Left forelimb (tissue), 1 donor: ENCODE measurements at places on chromosomes 5 and 9.

DNA sequence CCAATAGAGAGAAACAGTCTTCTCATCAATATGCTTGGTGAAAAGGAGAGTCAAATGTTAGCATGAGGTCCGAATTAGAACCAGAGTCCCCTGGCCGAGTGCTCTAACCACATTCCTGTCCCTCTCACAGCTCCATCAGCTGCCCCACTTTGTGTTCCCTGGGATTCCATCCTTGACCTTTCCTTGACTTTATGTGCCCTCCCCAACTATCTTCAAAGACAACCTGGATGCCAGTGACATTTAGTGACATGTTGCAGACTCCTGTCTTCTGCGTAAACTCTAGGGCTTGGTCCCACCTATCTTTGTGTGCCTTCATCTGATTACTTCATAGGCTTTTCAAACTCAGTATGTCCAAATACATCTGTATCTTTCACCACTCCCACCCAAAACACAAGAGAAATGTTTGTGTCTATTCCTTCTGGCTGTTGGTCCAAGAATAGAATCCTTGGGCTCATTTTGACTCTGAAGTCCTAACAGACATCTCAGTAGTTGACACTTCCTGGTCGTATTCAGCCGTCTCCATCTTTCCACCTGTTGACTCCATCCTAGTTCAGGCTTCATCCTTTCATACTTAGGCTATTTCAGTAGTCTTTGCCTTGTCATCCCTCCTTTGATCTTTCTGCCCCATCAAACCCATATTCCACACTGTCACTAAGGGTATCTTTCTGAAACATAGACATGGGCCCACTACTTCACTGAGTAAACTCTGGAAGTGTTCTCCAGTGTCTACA is 101.4 kb upstream of the CD180 start:
- no peak for DNase-seq

DNA sequence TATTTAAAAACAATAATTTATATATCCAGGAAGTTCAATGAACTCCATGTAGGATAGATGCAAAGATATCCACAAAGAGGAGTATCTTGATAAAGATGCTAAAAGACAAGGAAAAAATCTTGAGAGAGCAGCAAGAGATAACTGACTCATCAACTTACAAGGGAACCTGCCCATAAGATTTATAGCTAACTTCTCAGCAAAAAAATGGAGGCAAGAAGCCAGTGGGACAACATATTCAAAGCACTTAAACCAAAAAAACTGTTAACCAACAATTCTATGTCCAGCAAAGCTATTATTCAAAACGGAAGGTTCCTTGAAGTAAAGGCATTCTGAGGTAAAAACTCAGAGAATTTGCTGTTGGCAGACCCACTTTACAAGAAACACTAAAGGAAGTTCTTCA is 20.3 kb downstream of the RABGAP1 start:
- no peak for DNase-seq

DNA sequence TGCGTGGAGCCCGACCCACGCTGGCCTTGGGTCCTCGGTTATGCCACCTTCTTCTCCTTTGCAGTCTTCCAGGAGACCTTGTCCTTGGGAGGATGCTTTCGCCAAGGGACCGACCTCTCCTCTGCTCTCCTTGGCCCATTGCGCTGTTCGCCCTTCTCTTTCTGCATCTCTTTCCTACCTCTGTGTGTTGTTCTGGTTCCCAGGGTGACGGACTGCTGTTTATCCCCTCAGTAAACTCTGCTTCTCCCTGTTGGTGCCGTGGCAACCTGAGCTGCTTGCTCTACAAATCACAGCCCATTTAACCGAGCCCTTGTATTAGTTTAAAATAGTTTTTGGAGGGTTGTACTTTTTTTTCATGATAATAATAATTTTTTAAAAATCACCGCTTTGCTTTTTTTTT is 97.9 kb downstream of the DAPK1 start:
- DNase-seq, result no peak

DNA sequence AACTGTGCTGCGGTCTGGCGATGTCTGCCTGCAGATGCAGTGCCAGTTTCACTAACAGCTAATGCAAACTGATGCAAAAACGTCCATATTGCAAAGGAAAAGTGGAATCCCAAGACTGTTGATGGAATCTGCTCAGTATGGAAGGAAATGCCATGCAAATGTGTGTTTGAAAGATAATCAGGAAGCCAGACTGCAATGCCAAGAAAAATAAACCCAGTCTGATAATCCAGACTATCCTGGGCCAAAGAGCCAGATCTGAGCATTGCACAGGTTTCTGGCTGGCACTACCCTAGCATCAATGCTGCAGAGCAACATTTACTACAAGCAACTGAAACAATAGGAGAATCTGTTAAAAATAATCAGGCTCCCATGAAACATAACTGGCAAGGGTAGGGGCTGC is 130.3 kb downstream of the FSTL4 start:
- DNase-seq, result no peak

DNA sequence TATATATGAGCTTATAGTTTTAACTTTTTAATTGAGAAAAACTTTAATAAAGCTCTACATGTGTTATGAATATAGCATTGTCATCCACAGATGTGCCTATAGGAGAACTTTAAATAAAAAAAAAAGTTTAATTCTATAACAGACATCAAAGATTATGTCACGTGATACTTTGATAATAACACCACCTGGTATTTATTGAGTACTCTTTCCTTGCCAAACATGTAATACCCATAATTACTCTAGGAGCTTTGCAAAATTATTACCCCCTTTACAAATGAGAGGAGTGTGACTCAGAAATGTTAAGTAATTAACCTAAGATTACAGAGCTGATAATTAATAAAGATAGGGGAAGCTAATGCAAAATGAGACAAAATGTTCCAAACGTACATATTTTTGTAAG is 43.0 kb downstream of the ITGA2 start:
- DNase-seq, result no peak

DNA sequence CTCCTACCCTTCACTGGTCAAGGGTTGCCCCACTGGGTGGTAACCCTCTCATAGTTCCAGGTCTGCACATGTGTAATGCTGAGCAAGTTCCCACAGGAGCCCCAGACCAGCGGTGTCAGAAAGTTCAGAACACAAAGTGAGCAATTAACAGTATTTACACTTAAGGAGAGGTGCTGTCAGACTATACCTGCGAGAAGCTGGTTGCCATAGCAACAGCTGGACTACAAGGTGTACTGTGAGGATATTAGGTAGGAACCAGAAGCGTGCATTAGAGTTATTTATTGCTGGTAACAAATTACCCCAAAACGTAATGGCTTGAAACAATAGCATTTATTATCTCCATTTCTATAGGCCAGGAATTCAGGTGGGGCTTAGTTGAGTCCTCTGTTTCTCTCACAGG is 317.0 kb upstream of the RPS23 start:
- DNase-seq, result no peak

- no peak for DNase-seq
These were observed 67.2 kb downstream of the CAMSAP1 start for GRCh38 chr9:135840107-135840506.

GRCh38 chr9:882416-882924 is 41.0 kb downstream of the DMRT1 start:
- no peak for DNase-seq

GRCh38 chr5:1895739-1896420 is 13.2 kb upstream of the IRX4 start:
- no peak for DNase-seq

GRCh38 chr9:135835131-135835530 is 72.2 kb downstream of the CAMSAP1 start:
- no peak for DNase-seq

GRCh38 chr5:155040984-155041653 is 27.6 kb downstream of the KIF4B start:
- DNase-seq, result no peak

- DNase-seq, result no peak
These were observed 320.0 kb downstream of the FBXL17 start for GRCh38 chr5:108061941-108062340.

DNA sequence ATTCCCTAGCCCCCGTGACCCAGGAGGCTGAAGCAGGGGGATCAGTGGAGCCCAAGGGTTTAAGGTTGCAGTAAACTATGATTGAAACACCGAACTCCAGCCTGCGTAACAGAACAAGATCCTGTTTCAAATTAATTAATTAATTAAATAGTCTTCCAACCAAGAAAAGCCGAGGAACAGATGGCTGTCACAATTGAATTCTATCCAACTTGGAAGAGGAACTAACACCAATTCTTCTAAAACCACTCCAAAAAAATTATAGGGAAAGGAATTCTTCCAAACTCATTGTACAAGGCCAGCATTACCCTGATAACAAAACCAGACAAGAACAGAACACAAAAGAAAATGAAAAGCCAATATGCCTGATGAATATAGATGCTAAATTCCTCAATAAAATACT is 43.4 kb upstream of the RGS7BP start:
- no peak for DNase-seq

DNA sequence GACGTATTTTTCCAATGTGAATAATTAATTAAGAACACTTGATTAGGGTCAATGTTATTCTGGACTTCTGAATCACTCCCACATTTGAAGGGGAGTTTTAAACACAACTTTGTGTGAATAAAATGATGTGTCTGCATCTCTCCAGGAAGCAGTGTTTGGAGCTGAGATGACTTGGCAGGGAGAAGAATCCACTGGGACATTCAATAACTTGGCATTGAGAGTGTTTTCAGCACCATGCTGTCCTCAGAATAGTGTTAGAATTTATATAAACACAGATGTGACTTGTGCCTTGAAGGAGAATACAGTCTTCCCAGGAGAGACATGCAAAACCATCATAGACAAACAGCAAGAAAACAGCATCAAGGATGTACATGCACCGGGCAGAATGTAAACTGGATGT is 32.7 kb upstream of the KCNMB1 start:
- no peak for DNase-seq

- no peak for DNase-seq
These were observed 3.5 kb downstream of the LMX1B start for GRCh38 chr9:126617003-126617822.
